ENCODE measurements at places on chromosomes 1 and 21. TPM values are rescaled to one million over a fixed set of nuclear protein-coding genes. Genes with fewer than 3 reads are reported as not detected.

DNA sequence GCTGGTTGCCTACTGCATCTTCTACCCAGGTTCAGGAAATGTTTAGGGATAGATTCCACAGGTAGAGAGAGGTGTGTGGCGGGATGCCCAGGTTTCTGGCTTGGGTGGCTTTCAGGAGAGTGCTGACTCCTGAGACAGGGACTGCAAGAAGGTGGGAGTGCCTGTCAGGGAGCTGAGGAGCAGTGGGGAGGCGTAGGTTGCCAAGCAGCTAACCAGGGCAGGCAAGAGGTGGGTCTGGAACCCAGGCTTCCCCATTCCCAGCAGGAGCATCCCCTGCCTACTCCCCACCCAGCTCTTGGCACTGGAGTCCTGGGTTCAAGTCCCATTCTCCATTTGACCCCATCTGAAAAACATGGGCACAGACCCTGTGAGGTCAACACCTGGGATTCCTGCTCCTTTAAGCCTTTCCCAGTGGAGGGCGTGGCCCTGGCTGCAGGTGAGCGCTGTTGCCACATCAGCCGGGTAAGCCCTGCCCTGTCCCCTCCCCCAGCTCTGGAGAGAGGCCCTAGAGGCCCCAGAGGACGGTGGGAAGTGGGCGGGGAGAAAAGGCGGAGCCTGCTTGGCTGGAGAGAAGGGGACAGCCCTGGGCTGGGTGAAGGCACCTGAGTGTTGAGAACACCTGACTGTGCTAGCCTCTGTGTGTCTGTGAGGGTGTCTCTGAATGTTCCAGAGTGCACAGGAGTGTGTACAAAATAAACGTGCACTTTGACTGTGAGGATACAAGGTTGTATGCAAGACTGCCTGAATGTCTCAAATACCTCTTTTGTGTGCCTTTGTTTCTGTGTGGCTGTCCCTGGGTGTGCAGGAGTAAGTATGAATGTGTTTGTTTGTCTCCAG, 14.0 kb upstream of the SYNC start:
- peak; percentile 64 for DNase-seq

DNA sequence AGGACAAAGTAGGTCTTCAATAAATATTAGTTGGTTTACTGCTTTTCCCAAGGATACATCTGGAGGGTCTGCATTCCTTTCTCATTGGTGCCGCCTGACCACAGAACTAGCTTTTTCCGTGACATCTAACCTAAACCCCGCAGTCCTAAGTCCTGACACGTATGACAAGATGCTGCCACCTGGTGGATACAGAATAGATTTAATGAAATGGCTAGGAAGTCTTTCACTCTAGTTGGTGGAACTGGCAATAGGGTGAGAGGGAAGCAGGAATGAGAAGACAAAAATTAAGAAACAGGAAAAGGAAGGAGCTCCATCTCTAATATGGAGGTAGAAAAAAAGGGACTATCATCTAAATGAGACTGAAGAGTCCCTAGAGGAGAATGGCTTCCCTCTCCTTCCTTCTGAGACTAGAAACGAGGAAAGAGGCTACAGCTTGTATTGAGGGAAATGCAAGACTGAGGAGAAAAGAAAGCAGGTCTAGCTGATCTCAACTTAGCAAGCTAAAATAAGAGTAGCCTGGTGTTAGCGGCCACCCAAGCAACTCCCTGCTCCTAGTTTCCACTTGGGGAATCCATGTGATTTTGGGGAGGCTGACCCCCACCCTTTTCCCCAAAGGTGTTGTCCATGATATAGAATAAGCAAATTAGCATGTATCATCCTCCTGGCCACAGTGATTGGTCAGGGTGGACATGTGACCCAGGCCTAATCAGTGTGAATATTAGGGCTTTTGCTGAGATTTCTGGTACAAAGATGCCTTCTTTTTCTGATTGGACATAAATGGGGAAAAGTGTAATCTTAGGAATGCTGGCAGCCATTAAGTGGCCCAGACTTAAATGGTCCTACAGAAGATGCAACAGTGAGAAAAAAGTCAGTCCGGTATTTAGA, 5.9 kb downstream of the RFX5 start:
- peak; percentile 88 for DNase-seq

GRCh38 chr1:34199927-34200326, 23.2 kb downstream of the C1orf94 start:
- DNase-seq: peak; percentile 88

- DNase-seq: peak; percentile 20
Measured at GRCh38 chr1:41773144-41773591, 145.6 kb downstream of the HIVEP3 start.

The TMEM39B gene
- 3.0 TPM for total RNA-seq

The GPR52 gene
- 0.17 TPM for total RNA-seq

DNA sequence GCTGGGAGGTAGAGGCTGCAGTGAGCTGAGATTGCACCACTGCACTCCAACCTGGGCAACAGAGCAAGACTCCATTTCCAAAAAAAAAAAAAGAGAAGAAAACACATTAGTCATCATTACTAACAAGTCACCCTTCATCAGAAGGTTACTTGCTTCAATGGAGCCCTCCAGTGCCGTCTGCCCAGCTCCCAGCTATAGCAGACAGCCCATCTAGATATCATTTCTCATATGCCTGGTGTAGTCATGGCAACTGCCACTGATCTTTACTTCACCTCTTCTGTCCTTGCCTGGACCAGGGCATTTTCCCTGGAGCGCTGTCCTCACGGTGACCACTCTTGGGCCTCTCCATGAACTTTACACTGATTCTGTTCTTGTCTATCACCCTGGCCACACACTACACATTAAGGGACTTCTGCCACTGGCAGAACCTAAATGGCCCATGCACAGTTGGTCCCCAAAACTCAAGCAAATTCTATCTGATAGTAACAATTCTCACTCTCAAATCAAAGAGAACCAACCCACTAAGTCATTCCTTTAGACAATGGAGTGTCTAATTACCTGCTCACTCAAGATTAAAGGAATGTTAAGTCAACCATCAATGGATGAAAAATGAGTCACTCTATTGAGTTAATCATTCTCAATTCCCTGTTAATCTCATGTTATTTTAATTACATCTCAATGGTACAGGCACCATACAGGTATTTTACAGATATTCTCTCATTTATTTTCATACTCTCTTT, 12.9 kb downstream of the GPA33 start:
- DNase-seq: no peak

The RAP1GAP gene
- 1.1 TPM for total RNA-seq

DNA sequence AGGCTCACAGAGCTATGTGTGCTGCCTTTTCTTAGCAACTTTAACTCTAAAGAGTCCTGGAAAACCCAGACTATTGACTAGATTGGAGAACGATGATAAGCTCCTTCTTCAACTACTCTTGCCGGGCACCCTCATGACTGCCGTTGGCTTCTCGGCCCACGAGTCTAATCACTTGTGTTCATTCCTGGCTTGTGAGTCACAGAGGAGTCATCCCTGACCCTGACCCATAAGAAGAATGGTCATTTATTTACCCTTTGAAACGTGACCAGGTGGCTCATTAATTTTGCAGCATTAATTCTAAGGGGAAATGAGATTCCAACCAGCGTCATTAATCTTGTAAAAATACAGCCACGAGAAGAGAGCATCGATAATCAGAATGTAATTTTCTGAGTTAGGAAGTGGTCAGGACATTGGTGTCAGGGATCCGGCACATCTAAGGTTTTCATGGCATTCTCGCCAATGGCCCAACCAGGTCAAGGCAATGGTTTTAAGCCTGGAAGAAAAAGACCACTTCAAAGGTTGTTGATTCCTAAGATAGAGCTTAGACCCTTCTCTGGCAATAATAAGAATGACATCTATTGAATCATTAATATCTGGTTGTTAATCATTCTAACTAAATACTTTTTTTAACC, 183.6 kb upstream of the RUNX1 start:
- DNase-seq: peak; percentile 98

- DNase-seq: no peak
Measured at GRCh38 chr1:38829368-38829767, 30.2 kb downstream of the RRAGC start.

- DNase-seq: no peak
Measured at GRCh38 chr1:43318831-43319230, 18.0 kb downstream of the TIE1 start.

The TFF3 gene
- total RNA-seq: not detected

The CATSPER4 gene
- total RNA-seq: not detected

The NGF gene
- total RNA-seq: 2.8 TPM

- peak; percentile 33 for DNase-seq
Measured at GRCh38 chr1:180155182-180155682, 563 bp downstream of the QSOX1 start.

DNA sequence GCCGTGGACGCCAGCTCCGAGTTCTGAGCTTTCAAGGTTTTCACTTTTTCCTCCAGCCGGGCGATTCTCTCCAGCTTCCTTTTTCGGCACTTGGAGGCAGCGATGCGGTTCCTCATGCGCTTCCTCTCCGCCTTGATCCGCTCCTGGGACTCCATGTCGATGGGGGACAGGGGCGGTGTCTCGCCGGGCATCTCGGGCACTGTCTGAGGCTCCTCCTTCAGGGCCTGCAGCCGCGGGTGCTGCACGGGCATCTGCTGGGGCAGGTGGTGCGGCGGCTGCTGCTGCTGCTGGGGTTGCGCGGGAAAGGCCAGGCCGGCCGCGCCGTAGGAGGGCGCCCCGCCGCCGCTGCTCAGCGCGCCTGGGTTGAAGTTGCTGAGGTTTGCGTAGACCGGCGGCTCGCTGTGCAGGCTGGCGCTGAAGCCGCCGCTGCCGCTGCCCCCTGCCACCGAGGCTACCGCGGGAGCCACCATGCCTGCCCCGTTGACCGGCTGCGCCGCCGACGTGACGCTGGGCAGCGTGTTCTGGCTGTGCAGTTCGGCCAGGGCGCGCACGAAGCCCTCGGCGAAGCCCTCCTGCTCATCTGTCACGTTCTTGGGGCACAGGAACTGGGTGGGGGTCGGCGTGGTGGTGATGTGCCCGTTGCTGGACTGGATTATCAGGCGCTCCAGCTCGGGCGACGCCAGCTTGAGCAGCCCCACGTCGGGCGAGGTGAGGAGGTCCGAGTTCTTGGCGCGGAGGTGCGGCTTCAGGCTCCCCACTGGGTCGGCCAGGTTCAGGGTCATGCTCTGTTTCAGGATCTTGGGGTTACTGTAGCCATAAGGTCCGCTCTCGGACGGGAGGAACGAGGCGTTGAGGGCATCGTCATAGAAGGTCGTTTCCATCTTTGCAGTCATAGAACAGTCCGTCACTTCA, 1.4 kb downstream of the JUN start:
- no peak for DNase-seq

The TMEM269 gene
- not detected for total RNA-seq

The CYP4A11 gene
- total RNA-seq: not detected

DNA sequence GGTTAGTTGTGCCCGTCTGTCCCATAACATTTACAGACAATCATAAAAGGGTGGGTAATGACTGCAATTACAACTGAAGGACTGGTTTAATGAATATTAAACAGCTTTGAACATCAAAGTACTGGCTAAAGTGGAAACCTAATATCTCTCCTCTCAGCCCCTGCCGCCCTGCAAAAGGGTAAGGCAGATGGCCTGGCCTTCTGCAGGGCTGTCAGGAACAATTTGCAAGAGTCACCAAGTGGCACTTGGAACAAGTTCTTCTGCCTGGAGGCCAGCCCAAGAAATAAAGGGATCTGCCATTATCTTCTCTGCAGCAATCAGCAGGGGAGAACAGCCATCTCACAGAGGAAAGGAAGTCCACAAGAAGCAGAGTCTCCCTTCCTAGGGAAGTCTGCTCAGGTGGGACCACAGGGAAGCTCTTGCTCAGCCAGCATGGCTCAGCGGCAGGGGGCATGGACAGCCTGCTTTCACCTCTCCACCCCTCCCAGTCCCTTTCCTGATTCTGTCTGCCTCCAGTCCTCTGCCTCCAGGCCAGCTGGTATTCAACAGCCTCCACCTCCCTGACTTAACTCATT, 96.1 kb downstream of the TRABD2B start:
- no peak for DNase-seq

- DNase-seq: no peak
Measured at GRCh38 chr1:241701483-241702295, 49.6 kb downstream of the WDR64 start.

The TNFSF18 gene
- total RNA-seq: 0.12 TPM

The ASPM gene
- total RNA-seq: 77.6 TPM

The TTC39A gene
- 7.5 TPM for total RNA-seq

- DNase-seq: peak; percentile 77
Measured at GRCh38 chr1:6273380-6273891, 12.5 kb upstream of the GPR153 start.

DNA sequence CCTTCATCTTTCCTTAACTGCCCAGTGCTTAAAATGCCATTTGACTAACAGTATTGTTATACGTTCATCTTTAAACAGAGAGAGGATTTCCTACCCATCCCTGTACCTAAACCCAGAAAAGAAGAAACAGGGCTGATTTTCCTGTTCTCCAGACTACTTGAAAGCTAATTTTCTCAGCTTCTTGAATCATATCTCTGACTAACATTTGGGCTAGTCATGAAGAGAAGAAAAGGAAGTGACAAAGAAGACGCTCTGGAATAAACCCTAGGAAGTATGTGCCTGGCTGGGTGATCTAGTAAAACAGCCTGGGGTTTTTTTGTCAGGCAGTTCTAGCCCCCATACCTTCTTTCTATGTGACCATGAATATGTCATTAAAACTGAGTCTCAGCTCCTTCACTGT, 44.8 kb upstream of the SGIP1 start:
- DNase-seq: no peak

The MAP3K6 gene
- 7.1 TPM for total RNA-seq

The SLC5A9 gene
- not detected for total RNA-seq

DNA sequence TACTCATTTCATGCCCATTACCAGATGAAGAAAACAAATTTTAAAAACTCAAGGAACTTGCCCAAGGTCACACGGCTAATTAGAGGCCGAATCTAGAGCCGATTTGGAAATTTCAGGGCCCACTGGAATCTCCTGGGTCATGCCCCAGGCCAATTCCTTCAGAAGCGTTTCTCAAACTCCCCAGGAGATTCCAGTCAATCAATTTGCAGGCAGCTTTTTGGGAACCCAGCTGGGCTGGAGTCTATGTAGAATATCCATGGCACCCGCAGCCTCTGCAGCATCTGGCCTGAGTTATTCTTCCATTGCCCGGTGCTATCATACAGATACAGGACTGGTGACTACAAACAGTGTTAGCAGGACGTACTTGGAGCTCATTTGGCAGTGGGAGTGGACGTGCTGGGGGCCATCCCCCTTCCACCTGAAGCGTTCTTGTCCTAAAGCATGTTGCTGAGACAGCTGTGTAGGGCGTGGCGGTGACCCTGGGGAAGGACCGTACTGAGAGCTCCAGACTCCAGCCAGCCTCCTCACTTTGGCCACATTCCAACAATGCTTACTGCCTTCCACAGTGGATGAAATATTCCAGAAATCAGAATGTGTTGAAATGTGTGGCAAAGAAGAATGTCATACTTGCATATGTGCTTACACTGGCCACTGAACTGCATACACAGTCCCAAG, 38.3 kb downstream of the ABCG1 start:
- no peak for DNase-seq

DNA sequence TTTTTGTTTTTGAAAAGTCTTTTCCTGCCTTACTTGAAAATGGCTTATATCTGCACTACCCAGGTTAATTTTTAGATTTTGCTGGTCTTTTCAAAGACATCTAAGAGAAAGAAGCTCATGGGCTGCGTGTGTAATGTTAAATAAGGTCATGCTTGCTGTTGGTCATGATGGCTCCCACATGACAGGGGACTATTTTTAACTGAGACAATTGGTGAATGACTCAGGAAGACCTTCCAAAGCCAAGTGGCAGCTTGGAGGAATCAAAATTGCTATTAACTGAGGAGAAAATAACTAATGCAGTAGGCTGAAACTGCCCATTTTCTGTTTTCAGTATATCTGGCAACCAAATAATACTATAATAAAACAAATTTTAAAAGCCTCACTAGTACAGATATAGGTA, 117.1 kb upstream of the SPAG17 start:
- DNase-seq: peak; percentile 22

The RSPH1 gene
- not detected for total RNA-seq

- DNase-seq: no peak
Measured at GRCh38 chr1:30810416-30811080, 53.0 kb upstream of the LAPTM5 start.

The ILF2 gene
- total RNA-seq: 578 TPM
